ENCODE measurements at places on chromosomes 16 and 17.

DNA sequence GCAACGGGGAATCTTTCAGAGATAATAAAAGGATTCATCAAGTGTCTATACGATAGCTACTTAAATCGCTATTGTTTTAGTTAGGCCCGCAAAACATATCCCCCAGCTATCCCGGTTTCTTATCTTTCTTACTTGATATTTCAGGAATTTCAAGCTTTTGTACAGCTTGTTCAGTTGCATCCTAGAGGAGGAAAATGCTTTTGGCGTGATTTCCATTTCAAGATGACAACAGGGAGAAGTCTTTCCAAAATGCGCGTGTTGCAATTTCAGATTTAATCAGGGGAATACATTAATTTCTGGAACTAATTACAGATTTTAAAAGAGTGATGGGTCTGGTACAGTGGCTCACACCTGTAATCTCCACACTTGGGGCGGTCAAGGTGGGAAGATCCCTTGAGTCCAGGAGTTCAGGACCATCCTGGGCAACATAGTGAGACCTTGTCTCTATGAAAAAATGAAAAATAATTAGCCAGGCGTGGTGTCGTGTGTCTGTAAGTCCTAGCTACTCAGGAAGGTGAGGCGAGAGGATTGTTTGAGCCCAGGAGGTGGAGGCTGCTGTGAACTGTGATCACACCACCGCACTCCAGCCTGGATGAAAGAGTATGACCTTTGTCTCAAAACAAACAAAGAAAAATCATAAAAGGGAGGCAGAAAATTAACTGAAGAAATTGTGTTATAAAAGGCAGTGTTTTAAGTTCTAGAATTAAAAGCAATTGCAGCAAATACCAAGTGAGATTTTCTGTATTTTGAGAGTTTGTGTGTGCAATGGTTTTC is 546.1 kb downstream of the MAF start:
- DNase-seq = no peak

DNA sequence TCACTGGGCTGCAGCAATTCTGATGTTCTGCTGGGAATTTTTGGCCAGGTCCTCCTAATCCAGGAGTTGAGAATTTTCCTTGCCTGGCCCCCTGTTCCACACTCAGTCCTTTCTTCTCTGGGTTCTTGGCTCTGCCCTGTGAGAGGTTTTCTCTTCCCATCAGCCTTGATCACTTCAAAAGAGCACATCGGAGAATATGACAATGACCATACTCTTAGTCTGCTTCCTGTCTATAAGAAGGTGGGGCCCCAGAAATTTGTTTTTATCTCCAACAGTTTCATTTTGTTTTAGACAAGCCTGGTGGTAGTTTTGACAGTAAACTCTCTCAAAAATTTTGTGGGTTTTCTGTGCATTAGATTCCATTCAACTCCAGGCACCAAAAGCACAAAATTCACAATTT is 70.7 kb downstream of the C17orf67 start:
- no peak for DNase-seq

DNA sequence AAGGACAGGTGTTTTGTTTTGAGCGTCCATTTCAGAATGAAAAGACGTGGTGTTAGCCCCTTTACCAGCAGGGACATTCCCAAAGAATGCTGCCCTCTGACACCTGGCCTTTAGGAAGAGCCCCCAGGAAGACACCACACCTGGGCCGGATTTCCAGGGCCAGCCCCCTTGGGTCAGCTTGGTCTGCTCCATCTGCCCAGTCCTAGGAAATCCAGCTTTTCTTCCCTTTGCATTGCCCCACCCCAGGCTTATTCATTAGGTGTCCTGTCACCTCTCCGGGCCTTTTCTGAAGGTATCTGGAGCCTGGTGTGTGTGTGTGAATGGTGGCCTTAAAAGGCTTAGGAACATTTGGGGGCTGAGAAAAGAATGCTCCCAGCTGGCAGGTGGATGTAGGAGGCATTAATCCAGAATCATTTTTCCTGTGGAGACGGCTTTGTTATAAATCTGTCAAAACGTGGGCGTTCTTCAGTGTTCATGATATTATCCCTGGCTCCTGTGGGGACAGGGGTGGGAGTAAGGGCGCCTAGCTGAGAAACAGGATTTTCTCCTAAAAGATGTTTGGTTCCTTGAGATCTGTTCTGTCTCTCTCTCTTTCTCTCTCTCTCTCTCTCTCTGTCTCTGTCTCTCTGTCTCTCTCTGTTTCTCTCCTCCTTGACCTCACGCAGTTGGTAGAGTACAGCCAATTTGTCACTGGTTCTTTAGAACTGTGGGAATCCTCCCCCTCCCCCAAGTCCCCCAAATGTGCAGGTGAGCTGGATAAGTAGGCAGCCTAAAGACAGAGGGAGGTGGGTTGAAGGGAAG is 84.0 kb downstream of the NTN1 start:
- no peak for DNase-seq

- no peak for DNase-seq
Observed at GRCh38 chr16:35565626-35566025, 2106.2 kb downstream of the TP53TG3F start.

GRCh38 chr16:83619381-83620150 is 188.2 kb upstream of the HSBP1 start:
- DNase-seq = no peak

DNA sequence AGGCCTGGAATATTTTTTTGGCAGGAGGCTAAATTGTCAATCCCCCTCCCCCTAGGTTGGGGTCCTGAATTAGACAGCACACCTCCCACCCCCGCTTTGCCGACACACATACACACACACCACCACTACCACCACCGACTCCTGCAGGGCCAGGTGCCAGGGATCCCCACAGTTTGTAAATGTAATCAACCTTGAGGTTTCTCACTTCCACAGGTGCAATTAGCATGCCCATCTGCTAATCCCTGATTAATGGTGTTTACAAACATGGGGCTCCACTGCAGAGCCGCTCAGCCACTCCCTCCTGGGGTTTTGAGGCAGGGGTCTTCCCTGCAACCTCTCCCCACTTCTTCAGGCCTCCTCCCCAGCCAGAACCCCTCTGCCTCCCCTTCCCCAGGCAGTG is 11.8 kb downstream of the MRM1 start:
- no peak for DNase-seq

Measured in natural killer cell treated with Interleukin-12 subunit alpha and Interleukin-12 subunit beta and Interleukin-15 and Interleukin-18, amount 100 ng/mL, for 72 hours (primary cell).